Activated CD8-positive, alpha-beta T cell treated with anti-CD3 and anti-CD28 coated beads, Interleukin-2, amount 10 ng/mL, durations not matched to agents 7 days and 5 days (primary cell): ENCODE measurements at places on chromosomes 4 and X. TPM values are rescaled to one million over a fixed set of nuclear protein-coding genes. Genes with fewer than 3 reads are reported as not detected.

DNA sequence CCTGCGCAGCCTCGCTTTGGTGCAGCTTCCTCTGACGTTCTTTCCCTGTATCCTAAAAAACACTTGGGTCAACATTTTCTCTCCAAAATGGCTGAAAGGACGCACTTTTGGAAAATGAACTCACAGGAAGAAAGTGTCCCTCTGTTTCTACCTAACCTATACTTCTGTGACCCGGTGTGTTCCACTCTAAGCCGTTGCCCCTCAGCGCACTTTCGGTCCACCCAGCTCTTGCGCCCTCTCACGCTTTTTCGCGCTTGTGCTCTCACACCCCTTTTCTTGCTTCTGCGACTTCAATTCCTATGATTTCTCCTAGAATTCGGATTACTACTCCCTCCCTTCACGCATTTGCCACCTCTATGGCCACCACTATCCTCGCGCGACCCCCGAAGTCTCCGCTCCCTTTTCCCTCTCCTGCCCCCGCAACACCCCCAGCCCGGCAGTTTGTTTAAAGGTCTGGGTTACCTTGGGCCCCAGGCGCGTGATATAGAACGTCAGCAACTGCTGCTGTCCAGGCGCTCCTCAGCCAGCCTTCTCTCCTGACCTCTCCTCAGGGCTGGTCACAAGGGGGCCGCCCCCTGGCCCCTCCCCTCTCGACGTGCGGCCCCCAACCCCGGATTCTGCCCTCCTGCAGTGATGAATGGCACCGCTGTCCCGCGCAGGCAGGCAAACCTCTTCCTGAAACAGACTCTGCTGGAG is at the start of gene USP51:
TSS of gene USP51 (minus strand) at position 535 of the 696 bp plus-strand sequence. CDS start 909 bp downstream, outside the sequence.
- DNase-seq = peak; percentile 49

DNA sequence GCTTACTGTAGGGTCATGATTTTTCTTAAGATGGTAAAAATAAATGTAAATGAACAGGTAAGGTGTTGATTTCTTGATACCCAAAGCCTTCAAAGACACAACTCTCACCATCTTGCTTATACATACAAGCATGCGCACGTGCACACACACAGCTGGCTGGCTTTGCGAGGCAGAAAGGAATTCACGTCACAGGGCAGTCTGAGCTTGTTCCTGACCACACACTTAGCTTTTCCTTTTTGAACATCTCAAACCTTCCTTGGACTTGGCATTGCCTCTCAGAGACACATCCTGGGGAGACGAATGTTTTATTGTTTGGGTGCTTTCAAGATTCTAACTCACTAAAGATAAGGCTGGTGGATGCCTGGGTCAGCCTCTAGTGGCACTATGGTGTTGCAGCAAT is 175.0 kb downstream of the NHS start:
- DNase-seq = no peak

DNA sequence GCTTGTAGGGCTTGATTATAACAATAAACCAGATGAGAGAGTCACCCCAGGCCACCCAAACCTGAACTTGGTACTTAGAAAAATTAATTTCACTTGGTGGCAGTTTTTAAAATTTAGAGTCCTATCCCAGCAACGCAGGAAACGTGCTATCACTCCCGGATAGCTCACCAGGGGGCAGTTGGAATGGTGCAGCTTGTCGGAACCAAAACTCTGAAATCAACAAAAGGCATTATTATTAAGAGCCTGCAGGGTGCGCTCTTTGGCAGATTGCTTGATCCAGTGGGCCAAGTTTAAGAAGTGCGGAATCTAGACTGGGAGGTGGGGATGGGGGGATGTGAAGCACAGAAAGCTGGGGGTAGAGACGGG is 2.4 kb downstream of the FRAS1 start:
- peak; percentile 35 for DNase-seq

- DNase-seq = no peak
Observed at GRCh38 chr4:120714417-120715010, 208.0 kb downstream of the PRDM5 start.

DNA sequence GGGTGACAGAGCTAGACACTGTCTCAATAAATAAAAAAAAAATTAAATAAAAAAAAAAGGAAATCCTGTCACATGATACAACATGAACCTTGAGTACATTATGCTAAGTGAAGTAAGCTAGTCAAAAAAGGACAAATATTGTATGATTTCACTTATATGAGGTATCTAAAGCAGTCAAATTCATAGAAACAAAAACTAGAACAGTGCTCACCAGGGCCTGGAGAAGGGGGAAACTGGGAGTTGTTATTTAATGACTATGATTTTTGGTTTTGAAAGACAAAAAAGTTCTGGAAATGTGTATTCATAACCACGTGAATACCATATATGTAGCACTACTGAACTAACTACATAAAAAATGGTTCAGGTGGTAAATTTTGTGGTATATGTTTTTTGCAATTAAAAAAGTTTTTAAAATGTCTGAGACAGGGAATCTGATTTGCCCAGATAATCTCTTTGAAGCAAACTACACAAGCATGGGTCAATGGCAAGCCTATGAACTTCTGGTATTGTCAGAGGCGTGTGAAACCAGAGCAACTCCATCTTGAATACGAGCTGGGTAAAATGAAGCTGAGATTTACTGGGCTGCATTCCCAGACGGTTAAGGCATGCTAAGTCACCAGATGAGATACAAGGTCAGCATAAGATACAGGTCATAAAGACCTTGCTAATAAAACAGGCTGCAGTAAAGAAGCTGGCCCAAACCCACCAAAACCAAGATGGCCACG is 42.3 kb downstream of the ANAPC10 start:
- DNase-seq = no peak

- no peak for DNase-seq
Observed at GRCh38 chr4:188299161-188299560, 159.9 kb downstream of the TRIML1 start.

DNA sequence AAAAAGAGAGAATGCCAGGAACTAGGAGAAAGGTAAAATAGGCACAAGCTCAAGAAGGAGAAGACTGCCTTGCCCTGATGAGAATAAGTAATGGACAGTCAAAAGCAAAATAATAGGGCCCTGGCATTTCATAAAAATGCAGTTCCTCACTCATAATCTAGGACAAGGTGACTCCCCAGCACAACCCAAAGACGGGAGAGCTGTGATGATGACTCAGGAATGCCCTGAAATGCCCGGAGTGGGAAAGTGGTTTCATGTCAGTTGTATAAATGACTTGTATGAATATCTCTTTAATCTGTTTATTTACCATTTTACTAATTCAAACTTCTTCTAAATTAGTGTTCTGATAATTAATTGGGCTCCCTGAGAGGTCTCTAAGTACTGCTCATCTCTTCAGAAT is 28.8 kb upstream of the SETD7 start:
- DNase-seq = no peak

- DNase-seq = peak; percentile 54
Observed at GRCh38 chr4:138090150-138090917, 151.8 kb downstream of the SLC7A11 start.

DNA sequence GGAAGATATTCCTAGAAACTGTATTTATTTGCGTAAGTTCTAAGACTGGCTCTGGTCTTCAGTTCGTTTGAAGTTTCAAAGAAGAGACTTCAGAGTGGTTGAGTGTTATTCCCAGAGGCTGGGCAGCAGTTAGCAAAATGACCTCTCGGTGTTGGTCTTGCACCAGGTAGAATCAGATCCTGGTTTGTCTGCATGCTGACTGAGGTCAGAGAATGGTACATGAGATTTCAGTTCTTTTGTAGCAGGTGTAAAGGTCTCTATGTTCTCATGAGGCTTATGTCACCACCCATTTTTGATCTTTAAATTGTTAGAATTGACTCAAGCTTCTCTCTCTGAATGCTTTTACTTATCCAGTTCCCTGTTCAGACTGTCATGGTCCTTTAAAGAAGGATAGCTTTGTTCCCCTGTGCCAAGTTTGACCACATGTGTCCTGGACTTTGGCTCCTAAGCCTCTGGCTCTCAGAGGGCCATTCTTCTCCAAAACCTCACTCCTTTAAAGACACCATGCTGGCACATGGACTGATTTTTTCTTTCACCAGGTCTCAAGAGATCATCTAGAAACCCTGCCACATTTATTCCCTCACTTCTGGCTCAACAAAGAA is 355.8 kb upstream of the BOD1L1 start:
- no peak for DNase-seq

The KIF4A gene
- 44.3 TPM for total RNA-seq

The FREM3 gene
- not detected for total RNA-seq

The PCDH18 gene
- not detected for total RNA-seq

The CLDN24 gene
- total RNA-seq = not detected

The IL21 gene
- total RNA-seq = not detected

The NAA11 gene
- not detected for total RNA-seq

The AMOT gene
- total RNA-seq = 0.31 TPM

The SAP30 gene
- total RNA-seq = 21.0 TPM

The FRMD7 gene
- not detected for total RNA-seq
